Fibroblast of skin of right quadriceps (primary cell): ENCODE measurements at places on chromosomes 4 and X.
A peak's percentile ranks its signal among the peaks of the same experiment; 100 is the strongest.

DNA sequence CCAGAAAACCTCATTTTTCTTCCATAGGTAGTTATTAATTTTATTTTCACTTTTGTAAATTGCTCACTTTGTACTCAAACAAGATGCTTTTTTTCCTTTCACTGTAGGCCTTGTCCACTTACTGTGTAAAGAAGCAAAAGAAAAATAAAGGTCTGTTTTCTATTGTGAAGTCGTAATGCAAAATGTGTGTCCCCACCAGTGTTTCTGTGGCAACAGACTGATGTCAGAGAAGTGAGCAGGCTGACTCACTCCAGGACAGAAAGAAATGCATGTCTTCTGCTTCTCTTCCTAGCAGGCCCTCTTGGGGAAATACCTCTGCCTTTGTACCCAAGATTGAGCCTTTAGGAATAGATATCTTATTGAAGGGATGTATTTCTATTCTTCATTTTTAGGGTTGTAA, 30.3 kb downstream of the INPP4B start:
- DNase-seq = peak; percentile 77

- DNase-seq = no peak
Observed at GRCh38 chr4:172188248-172188988, 375.2 kb downstream of the GALNTL6 start.

- DNase-seq = peak; percentile 19
Observed at GRCh38 chr4:127783026-127783769, 1.1 kb downstream of the HSPA4L start.

DNA sequence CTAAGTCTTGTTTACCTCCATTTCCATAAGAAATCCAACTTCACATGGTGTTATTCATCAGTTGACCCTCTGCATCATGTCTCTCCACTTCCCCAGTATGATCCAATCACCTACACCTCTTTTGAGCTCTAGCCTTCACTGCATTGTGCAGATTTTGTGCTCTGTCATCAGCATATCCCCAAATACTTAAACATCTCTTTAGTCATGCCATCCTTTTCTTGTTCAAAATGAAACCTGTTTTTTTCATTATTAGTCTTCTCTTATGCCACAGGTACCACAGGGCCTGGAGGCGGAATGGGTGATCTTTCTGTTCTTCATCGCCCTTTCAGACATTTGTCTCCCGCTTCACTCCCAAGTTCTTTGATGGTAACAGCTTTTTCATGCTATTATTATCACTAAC, 382.7 kb upstream of the GALNTL6 start:
- DNase-seq = no peak

DNA sequence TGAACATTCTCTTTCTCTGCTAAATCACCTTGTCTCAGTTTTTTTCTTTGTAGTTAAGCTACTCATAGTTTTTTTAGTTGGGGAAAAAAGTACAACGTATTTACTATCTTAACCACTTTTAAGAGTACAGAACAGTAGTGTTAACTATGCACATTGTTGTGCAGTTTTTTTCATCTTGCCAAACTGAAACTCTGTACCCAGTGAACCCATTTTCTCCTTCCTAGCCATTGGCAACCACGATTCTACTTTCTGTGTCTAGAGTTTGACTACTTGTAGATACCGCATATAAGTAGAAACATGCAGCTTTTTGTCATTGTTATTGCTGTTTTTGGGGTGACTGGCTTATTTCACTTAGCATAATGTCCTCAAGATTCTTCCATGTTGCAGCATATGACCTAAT, 10.0 kb downstream of the N4BP2 start:
- DNase-seq = no peak

GRCh38 chr4:26874110-26874509, 13.5 kb downstream of the STIM2 start:
- no peak for DNase-seq

DNA sequence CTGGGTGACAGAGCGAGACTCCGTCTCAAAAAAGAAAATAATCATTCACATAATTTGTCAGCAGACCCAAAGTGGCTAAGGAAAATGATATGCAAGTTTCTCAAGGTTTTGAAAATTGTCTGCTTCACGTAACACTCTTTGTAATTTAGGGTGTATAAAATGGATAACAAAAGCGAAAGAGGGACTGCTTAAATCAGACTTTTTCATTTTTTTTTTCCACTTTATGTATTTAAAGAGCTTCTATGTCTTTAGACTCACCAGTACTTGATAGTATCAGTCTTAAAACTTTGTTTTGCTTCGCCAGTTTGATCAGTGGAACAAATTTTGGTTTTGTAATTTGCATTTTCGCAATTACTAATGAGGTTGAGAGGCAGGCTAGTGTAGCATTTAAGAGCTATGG, 34.6 kb downstream of the USP9X start:
- no peak for DNase-seq

DNA sequence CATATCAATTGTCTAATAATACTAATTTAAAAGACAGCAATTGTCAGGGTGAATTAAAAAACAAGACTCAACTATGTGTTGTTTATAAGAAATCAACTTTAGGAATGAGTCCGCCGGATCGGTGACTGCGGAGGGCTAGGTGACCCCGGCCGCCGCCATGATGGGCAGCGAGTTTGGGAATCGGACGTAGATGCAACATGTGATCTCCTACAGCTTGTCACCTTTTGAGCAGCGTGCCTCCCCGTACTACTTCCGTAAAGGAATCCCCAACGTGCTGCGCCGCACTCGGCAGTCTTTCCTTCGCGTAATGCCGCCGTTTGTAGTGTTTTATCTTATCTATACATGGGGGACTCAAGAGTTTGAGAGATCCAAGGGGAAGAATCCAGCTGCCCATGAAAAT, 742.5 kb upstream of the PABPC4L start:
- DNase-seq = no peak
